Vagina (tissue), 2 donors: ENCODE measurements at places on chromosomes 3 and 15.

GRCh38 chr15:31609906-31610305 is 283.3 kb downstream of the KLF13 start:
- no peak for DNase-seq

- no peak for DNase-seq
These were observed 23.3 kb upstream of the MYO5C start for GRCh38 chr15:52318729-52319500.

DNA sequence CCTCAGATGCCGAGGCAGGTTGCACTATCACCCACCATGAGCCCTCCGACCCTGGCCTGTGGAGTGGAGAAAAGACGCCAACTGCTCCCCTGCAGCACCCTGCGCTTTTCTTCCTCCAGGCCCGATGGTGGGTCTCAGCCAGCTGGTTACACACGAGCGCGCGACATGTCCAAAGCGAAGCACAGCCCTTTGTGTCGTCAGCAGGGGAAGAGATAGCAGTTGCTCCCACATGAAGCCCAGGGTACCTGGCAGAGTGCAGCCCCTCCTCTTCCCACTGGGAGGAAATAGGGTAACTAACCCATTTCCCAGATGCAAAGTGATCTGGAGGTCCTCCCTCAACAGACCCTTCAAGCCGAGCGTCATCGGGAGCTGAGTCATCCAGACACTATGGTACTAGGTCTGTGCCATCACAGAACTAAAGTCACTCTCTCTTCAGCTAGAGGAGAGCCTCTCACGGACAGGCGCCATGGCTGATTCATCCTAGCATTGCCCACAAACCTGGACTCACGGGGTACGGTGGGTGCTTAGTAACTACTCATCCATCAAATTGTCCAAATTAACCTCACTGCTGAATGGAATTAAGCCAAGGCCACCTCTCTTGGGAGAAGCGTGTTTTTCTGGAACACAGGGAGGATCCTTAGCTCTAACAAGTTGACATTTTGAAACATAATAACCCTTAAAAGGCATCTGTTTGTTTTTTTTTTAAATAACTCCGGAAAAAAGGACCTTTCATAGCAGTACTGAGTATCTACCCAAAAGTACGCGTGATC is 45.2 kb upstream of the BDH1 start:
- DNase-seq = no peak

DNA sequence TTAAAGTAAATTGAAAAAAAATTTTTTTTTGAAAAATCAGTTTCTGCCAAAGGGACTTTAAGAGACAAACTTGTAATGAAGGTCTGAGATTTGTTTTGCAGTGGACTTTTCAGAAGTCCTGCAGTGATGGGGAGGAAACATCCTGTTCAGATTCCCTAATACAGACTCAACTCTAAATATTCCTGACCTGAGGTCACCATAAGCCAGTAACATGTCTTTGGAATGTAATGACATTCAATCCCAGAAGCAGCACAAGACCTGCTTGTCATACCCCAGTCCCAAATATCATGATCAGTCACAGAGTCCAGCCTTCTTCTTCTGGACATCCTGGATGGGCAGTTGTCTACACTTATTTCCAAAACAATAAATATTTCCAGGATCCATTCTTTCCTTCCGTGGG is 53.6 kb downstream of the TMEM39A start:
- no peak for DNase-seq

DNA sequence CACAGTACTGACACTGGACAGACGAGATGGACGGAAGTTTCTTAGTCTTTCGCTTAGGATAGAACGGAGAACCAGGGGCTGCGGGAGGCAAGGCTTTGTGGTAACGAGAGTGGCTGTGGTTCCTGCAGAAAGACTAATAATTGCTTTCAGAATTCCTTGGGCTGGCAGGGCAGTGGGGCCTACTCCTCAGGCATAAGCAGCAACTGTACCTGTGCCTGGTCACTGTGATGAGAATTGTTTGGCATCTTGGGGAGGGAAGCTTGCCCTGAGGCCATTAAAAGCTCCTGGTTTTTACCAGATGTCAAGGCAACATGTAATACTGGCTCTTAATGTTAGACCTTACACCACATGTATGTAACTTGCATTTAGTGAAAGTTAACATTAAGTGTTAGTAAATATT is 7.6 kb downstream of the NIPA2 start:
- DNase-seq = no peak

DNA sequence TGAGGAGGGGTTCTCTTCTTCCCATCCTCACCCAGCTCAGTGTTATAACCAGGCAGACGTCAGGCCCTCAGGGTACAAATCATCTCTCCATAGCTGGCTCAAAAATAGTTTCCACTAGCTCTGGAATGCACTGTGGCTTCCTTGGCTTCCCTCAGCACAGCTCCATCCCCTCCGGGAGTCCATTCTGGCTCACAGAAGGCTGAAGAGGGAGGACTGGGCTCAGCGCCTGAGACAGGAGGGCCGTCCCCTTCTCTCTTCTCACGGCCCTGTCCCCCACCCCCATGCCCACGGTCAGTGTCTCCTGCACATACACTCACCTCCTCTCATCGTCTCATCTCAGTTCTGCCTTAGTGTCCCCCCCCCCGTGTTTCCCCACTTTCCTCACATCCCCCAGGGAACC is 50.1 kb downstream of the UMPS start:
- no peak for DNase-seq

DNA sequence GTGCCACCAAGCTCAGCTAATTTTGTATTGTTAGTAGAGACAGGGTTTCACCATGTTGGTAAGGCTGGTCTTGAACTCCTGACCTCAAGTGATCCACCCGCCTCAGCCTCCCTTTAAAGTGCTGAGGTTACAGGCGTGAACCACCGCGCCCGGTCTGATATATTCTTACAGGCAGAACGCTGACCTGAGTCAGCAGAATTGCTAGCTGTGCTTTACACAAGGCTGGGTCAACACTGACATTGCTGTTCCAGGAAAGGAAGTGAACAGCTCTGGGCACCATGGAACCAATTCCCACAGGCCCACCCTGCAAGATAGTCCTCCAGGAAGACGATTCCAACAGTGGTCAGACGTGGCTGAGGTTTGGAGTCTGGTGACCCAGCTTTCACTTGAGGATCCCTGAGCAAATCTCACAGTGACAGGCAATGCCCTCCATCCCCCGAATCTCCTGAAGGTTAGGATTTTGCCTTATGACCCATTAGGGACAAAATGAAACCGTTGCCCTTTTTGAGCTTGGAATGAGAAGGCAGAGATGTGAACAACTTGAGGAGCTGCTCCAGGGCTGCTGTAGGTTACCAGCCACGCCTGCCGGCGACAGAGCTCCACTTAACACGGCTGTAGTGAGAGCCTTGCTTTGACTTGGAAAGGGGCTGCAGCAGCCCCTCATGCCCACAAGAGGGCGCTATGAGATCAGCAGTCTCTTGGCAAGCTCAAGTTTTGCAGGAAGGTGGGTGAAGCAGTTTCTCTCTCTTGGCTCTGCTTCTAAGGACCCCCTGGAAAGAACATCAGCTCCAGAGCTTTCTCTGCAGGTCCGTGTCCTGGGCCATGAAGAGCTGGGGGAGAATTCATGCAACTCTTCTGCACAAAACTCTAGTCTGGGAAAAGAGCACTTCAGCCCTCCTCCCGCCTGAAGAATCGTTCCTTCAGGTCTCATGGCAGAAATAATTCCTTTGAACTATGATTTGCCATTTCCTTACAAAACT is 74.1 kb downstream of the SENP2 start:
- peak; percentile 87 for DNase-seq

DNA sequence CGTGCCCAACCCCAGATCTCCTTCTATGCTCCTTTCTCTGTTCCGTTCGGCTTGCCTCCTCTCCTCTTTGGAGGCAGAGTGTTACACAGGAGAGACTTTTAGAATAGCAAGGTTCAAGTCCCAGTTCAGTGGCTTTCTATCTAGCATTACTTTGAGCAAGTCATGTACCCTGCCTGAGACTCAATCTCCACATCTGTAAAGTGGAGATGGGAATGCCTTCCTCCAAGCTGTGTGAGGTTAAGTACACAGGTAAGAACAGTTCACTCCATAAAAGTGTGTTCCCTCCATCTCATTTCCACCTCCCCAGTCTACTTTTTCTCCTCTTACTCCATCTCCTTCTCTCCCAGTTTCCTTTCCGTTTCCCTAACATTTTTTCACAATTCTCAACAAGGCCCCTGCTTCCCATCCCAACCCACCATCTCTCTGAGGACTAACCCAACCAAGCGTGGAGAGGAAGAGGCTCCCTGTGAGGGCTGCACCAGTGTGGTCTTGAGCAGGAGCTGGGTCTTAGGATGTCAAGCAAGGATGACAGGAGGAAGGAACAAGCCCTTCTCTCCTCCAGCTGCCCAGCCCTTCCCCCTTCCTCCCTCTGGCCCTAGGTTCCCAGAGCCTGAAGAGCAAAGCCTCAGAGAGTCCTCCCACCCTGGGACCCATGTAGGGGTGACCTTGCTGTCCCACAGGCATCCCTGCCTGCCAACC is 6.4 kb downstream of the ATP8B4 start:
- DNase-seq = no peak

GRCh38 chr3:170259907-170260306 is 37.7 kb downstream of the PRKCI start:
- no peak for DNase-seq

GRCh38 chr15:28904003-28904402 is 18.2 kb downstream of the APBA2 start:
- DNase-seq = no peak

DNA sequence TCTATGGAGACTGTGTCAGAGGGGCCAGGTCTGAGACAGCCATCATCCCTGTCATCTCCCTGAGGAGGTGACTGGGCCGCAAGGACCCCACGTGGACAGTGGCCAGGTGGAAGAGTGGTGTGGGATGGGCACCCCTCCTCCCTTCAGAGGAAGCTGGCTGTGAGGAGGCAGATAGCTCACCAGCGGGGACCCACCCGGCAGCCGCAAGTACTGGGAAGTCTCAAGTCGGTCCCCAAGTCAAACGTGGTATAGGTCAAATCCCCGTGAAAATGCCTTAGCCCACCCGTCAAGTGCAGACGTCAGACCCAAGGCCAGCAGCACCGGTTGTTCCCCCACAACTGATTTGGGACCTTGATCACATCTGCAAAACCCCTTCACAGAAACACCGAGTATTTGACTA is 12.3 kb upstream of the KLF13 start:
- DNase-seq = no peak

DNA sequence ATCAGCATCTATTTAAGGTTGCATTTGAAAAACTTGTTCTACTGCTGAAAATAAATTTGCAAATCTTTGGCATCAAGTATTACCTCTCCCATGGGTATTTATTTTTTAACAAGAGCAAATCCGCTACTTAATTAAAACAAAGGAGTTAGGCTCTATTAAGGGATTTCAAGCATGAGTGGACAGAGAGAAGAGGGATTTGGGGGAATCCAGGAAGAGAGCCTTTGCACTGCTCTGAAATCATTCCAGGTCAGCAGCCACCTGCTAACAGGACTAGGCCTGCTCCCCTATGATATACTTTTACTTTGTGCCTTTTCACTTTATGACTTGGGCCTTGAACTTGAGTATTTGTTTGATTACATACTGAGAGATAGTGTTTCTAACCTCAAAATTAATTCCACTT is 57.1 kb downstream of the IQCH start:
- no peak for DNase-seq

DNA sequence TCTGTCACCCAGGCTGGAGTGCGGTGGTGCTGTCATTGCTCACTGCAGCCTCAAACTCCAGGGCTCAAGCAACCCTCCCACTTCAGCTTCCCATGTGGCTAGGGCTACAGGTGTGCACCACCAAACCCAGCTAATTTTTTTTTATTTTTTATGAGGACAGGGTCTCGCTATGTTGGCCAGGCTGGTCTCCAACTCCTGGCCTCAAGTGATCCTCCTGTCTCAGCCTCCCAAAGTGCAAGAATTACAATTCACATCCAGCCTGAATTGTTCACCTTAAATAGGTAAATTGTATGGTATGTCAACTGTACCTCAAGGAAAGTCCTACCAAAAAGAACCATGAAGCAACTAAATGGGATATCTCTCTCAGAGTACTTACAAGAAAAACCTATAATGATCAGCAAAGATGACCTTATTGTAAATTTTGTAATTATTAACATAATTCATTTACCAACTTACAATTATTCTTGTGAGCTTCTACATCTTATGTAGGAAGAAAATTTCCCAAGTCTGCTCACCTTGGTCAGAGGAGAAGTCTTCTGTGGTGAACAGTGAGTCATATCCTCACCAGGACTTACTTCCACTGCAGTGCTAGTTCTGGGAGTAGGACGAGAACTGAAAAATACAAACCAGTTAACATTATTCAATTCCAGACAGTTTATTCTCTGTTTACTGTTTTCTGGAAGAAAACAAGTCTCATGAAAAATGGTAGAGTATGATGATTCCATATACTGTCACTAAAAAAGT is 54.4 kb downstream of the ULK4 start:
- no peak for DNase-seq

DNA sequence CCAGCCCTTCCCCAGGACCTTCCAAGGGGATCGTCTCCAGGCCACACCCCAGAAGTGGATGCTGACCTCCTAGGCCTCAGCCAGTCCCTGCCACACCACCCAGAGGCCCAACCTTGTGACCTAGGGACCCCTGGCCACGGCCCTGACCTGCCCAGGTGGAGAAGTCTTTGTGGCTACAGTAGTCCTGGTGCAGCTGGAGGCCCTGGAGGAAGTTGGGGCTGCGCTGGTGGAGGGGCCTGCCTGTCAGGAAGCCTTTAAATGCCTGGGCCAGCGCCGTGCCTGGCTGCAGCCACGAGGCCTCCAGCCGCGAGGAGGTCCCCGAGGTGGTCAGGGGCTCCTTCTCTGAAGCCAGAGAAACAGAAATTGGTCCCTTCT is 23.4 kb downstream of the PLA2G4D start:
- no peak for DNase-seq

GRCh38 chr3:98765721-98766120 is 2.6 kb downstream of the ST3GAL6 start:
- no peak for DNase-seq

DNA sequence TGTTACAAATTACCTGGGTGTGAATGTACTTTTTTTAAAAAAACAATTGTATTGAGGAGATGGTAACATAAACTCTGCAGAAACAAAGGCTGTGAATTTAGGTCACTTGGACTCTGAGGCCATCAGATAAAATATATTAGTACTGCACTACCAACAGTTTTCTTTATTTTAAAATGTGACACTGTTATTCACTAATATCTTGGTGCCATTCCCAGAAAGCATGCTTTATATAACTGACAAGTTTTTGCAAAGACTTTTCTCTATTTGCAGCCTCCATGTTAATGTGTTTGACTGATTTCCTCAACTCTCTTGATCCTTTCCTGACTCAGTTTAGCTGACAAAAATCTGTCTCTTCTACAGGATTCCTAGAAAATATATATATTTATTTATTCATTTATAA is 26.5 kb upstream of the ACTL6A start:
- DNase-seq = no peak

DNA sequence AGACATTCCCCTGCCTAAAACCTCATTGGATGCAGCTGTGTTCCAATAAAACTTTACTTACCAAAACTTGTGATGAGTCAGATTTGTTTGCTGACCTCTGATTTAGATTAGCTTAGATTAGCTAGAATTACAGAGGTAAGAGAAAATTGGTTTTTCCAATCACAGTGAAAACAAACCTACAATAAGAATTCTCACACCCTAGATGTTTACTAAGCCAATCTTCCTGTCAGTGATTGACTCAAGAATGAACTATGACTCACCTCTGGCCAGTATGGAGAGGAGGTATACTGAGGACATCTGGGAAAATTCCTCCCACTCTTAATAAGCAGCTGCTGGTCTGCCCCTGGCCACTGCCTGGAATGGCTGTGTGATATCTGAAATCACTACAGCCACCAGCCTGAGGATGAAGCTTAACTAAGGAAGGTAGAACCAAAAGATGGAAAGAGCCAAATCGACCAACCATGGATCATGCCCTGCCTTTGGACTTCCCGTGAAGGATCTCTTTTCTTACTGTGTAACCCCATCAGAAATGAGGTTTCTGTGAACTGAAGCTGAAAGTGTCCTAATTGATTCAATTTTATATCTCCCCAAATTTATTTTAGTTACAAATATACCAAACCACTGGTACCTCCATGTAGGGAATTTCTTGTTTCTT is 19.0 kb upstream of the GHSR start:
- DNase-seq = no peak
